Activated CD8-positive, alpha-beta memory T cell treated with anti-CD3 and anti-CD28 coated beads, Interleukin-2, amount 10 ng/mL, durations not matched to agents 7 days and 5 days (primary cell): ENCODE measurements at places on chromosomes 11 and 22.
A peak's percentile ranks its signal among the peaks of the same experiment; 100 is the strongest.

- H3K27me3 ChIP-seq = peaks cover 35% of the 10 kb centered on the region
- no peak overlapping the region for H3K27ac ChIP-seq
- H3K36me3 ChIP-seq = no peaks in the 10 kb centered on the region
- DNase-seq = no peak
Observed at GRCh38 chr22:32574958-32575910, 100.6 kb downstream of the FBXO7 start.

DNA sequence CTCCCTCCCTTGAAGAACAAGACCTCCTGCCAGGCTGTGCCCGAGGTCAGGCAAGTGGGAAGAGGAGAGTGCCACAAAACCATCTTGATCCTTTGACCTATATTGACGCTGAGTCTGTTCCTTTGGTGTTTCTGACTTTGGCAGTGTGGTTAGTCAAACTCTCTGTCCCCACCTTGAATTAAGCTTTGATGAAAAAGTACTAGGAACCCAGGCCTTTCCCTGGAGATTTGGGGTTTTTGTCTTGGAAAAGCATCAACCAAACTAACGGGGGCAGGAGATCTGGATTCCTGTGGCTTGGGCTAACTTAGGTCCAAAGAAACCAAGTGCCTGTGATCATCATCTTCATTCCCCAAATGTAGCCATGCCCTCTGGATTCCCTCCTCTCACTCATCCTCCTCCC lies 40.4 kb downstream of the ARFGAP2 start:
- no peaks in the 10 kb centered on the region for H3K27me3 ChIP-seq
- peaks cover 3% of the 10 kb centered on the region for H3K36me3 ChIP-seq
- H3K4me3 ChIP-seq = no peak overlapping the region
- H3K27ac ChIP-seq = no peak overlapping the region
- no peak for DNase-seq

DNA sequence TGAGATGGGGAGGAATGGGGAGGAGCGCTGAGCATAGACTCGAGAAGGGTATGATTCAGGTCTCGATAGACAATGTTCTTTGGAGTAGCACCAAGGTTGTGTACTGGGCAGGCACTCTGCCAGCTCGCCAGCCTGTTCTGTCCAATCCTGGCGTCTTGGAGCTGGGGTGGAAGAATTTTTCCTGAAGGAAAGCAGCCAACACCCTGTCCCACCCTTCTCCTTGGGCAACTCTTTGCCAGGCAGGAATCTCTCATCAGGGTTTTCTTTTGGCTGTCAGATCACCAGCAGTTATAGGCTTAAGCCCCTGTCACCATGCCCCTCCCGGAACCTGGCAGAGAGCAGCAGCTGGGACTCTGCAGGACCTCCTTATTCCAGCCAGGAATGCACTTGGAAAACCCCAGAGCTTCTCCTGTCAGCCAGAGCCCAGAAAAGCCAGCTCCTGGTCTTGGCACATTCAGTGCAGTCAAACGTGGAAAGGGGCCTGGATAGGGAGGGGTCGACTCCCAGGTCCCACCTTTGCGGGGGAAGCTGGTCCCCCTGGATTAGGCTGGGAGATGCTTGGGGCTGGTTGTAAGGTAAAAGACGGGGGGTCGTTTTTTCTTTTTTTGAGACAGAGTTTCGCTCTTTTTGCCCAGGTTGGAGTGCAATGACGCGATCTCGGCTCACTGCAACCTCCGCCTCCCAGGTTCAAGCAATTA lies 14.4 kb upstream of the SPTBN2 start:
- DNase-seq = no peak
- no peak overlapping the region for H3K27ac ChIP-seq
- peak overlapping the region; percentile 89 for H3K4me3 ChIP-seq
- H3K36me3 ChIP-seq = peaks cover 6% of the 10 kb centered on the region

DNA sequence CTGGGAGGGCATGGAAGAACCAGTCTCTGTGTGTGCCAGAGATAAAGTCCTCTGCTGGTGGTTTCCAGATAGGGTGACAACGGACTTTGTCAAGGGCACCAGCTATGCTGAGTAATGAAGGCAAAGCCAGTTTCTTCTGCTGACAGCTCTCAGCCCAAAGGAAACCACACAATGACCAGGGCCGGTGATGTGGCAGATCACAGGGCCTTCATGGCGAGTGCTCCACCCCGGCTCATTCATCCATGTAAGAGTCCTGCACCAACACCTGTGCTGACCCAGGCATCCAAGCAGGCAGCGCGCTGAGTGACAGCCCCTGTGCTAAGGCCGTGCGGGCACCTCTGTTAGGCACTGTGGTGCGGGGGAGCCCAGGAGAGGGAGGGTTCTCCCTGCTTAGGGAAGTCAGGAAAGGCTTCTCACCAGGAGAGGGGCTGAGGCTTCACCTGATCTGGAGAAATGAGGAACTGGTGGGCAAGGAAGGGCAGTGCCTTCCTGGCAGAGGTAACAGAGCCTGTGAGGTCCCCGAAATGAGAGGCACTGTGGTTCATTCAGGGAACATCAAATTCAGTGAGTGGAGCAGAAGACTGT lies 33.8 kb downstream of the TP53I11 start:
- no peaks in the 10 kb centered on the region for H3K36me3 ChIP-seq
- no peak overlapping the region for H3K4me3 ChIP-seq
- peaks cover 6% of the 10 kb centered on the region for H3K27me3 ChIP-seq
- H3K4me1 ChIP-seq = no peaks in the 10 kb centered on the region

GRCh38 chr11:119370486-119371046 lies 10.9 kb downstream of the USP2 start:
- H3K27ac ChIP-seq = no peak overlapping the region
- peaks cover 28% of the 10 kb centered on the region for H3K27me3 ChIP-seq
- no peak for DNase-seq
- H3K36me3 ChIP-seq = no peaks in the 10 kb centered on the region
- peaks cover 23% of the 10 kb centered on the region for H3K4me1 ChIP-seq

DNA sequence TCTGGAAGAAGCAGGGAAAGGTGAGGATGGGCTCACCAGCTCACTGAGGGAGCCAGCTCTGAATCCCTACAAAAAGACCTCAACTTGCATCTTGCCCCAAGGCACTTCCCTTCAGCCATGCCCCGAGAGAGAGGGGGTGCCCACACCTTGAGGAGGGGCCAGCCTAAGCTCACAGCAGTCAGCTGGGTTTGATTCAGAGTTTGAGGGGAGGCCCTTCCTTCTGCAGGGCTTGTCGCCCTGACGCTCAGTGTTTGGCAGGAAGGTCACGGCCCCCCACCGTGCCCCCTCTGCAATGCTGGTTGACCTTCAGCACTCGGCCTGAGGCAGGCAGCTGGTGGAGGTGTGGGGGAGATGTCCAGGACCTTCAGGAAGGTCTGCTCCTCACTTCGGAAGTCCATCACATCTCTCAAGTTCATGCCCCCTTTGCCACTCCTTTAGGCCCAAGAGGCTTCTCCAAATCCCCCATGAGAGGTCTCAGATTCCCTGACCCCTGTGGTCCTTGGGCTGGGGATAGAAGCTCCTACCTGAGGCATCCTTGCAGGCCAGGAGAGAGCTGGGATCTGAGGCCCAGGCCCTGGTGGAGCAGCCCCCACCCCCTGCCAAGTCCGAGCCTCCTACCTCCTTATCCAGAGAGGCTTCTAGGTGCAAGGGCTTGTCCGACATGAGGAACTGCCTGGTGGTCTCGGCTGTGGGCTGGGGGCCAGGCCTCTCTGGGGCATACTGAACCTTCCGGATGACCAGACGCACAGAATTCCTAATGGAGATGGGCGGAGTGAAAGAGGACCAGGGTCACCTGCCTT lies 37.6 kb downstream of the TPBGL start:
- peaks cover 31% of the 10 kb centered on the region for H3K4me1 ChIP-seq
- no peak overlapping the region for H3K4me3 ChIP-seq
- H3K27me3 ChIP-seq = no peaks in the 10 kb centered on the region
- H3K27ac ChIP-seq = peak overlapping the region; percentile 98
- DNase-seq = peak; percentile 35

DNA sequence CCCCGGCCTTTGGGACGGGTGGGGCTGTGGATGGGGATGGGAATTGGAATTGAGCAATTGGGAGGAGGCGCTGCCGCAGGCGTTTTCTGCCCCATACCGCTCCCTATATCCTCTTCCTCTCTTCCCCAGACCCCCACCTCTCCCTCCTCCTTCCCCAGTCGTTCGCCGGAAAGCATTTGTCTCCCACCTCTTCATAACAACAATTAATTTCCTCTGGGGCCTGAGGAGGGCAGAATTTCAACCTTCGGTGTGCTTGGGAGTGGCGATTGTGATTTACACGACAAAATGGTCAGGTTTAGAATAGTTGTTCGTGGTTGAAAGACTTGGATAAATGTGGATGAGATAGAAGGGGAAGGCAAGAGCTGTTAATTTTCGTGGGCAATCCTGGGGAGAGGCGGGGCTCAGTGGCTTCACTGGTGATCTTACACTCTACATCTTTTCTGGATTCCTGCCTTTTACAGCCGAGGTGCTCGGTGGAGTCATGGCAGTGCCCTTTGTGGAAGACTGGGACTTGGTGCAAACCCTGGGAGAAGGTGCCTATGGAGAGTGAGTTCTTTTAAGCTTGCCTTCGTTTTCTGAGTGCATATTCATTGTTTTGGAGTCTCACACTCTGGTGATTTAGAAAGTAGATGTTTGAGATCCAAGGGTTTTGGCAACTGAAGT lies 1.5 kb downstream of the CHEK1 start:
- peak overlapping the region; percentile 92 for H3K27ac ChIP-seq
- H3K27me3 ChIP-seq = no peaks in the 10 kb centered on the region
- peaks cover 41% of the 10 kb centered on the region for H3K36me3 ChIP-seq
- H3K4me1 ChIP-seq = peaks cover 41% of the 10 kb centered on the region

- peaks cover 2% of the 10 kb centered on the region for H3K4me1 ChIP-seq
- H3K36me3 ChIP-seq = no peaks in the 10 kb centered on the region
- DNase-seq = no peak
Observed at GRCh38 chr11:59289356-59290181, 69.1 kb upstream of the OR5AN1 start.

DNA sequence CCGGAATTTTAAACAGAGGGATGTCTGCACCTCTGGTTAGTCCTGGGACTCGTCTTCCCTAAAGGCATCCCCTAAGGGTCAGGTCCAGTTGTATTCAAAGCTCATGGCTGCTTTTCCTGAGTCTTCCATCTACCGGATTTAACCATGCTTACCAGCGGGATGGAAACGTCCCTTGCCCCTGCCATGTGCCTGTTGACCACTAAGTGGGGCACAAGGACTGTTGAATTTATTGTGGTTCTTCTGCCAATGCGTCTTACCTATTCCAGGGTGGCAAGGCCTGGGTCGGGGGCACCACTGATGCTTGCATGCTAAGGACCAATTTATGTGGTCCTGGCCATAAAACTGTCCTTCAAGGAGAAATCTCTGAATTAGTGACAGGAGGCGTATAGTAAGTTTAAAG lies 25.6 kb downstream of the ANKRD42 start:
- H3K4me3 ChIP-seq = no peak overlapping the region
- no peak for DNase-seq
- no peaks in the 10 kb centered on the region for H3K27me3 ChIP-seq
- H3K27ac ChIP-seq = no peak overlapping the region

DNA sequence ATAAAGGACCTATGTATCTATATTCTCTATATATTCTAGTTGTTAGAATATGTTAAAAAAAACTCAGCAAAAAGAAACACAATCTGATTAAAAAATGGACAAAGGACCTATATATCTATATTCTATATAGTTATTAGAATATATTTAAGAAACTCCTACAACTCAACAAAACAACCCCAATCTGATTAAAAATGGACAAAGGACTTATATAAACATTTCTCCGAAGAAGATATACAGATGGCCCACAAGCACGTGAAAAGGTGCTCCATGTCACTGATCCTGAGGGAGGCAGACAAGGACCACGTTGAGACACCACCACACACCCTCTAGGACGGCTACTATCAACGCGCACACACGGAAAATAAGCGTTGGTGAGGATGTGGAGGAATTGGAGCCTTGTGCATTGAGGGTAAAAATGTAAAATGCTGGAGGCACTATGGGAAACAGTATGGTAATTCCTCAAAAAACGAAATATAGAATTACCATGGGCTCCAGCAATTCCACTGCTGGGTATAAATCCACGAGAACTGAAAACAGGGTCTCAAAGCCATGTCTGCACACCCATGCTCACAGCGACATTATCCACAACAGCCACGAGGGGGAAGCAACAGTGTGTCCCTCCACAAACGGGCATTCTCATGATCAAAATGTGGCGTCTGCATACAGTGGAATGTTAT lies 22.7 kb downstream of the YPEL1 start:
- H3K4me3 ChIP-seq = no peak overlapping the region
- H3K36me3 ChIP-seq = peaks cover 1% of the 10 kb centered on the region
- DNase-seq = peak; percentile 74

DNA sequence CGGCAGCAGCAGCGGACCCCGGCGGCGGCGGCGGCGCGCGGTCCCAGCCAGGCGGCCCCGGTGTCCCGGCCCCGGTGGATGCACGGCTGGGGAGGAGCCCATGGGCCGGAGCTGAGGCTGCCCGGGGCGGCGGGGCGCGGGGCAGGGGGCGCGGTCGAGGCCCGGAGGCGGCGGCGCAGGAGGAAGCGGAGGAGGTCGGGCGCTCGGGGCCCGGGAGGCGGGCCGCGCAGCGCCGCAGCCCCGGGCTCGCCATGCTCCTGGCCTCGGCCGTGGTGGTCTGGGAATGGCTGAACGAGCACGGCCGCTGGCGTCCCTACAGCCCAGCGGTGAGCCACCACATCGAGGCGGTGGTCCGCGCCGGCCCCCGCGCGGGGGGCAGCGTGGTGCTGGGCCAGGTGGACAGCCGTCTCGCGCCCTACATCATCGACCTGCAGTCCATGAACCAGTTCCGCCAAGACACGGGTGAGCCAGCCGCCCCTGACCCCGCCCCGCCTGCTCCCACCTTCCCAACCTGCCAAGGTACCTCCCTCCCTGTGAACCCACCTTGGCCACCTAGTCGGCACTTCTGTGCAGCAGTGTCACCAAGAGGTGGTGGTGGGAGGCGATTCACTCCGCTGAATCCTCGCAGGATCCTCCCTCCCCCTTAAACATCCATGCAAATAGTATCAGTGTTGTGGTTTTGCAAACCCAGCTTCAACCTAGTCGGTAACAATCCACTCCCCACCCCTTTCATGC lies 580 bp downstream of the DTX4 start:
- H3K4me1 ChIP-seq = peaks cover 9% of the 10 kb centered on the region
- H3K36me3 ChIP-seq = no peaks in the 10 kb centered on the region
- peak overlapping the region; percentile 60 for H3K4me3 ChIP-seq
- no peak overlapping the region for H3K27ac ChIP-seq
- H3K27me3 ChIP-seq = peaks cover 29% of the 10 kb centered on the region
- no peak for DNase-seq

DNA sequence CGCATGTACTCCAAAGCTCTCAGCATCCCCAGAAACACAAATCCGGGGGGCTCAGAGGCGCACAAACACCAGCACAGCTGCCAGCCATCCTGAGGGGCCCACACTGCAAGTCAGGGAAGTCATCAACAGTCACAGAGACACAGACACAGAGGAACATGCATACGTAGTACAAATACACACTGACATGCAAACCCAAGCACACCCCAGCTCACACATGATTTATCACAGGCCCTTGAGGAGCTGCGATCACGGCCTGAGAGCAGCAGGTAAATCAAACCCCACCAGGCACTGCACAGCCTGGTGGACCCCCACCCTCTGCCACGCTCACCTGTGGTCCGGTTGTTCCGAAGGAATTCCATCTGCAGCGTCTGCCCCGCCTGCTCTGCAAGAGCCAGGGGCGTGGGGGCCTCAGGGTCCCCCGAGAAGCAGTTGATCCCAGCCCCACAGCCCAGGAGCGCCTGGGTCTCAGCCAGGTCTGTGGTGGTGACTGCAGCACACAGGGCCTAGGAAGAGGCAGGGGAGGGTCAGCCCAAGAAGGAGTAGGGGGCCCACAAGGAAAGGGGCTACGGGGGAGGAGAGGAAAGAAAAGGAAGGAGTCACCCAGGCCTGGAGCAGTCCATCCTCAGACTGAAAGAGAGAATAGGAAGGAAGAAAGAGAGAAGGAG lies 28.5 kb upstream of the PDE2A start:
- H3K36me3 ChIP-seq = peaks cover 13% of the 10 kb centered on the region
- DNase-seq = no peak
- no peaks in the 10 kb centered on the region for H3K4me1 ChIP-seq
- H3K27me3 ChIP-seq = no peaks in the 10 kb centered on the region
